Stimulated activated CD8-positive, alpha-beta memory T cell treated with anti-CD3 and anti-CD28 coated beads, Interleukin-15, amount 100 ng/mL, for 24 hours (primary cell): ENCODE measurements at places on chromosomes 7 and 10.

DNA sequence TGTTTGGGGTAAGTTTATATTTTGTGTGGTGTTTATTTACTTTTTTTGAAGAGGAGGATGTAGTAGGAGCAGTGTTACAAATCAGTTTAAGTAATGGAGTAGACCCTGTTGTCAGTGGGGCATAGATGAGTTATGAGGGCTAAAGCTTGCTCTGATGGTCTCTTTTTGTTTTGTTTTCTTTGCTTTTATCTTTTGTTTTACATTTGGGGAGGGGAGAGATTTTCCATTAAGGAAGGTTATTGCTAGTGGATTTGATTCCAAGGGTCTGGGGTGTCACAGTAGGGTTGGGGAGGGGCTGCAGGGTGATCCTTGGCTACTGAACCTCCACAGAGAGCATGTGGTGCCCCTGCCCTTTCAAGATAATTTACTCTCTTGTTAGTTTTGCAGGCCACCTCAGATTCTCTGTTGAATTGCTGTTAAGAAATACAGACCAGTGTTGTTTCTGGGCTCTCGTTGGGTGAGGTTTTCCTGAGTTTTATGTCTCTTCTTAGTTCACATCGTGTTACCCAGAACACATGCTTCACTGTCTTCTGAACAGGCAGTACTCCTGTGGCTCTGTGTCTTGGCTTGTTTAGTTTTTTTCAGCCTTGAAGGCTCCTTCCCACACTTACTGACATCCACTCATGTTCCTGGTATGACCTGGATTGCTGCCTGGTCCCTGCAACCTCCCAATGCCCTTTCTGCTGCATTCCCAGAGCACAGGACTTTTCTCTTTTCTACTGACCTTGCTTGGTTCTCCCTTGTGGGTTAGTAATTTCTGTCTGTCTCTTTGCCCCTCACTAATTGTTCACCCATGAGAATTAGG, 4.2 kb downstream of the KIFBP start:
- no peak for DNase-seq

GRCh38 chr10:3635697-3636096, 149.3 kb downstream of the KLF6 start:
- DNase-seq = no peak

DNA sequence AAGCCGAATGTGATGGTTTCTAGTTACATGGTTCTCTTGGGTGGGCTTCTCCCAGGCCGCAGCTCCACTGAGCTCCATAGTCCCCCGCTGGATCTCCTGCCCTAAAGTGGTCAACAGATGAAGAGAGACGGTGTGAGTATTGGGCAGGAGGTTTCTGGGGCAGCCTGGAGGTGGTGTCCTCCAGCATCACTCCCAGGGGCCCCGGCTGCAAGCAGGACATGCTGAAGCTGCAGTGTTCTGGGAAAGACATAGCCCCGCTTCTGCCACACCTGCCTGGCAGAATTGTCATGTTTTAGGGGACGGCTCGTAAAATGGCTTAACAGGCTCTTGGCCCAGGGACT, 40.4 kb downstream of the CALML3 start:
- DNase-seq = no peak

DNA sequence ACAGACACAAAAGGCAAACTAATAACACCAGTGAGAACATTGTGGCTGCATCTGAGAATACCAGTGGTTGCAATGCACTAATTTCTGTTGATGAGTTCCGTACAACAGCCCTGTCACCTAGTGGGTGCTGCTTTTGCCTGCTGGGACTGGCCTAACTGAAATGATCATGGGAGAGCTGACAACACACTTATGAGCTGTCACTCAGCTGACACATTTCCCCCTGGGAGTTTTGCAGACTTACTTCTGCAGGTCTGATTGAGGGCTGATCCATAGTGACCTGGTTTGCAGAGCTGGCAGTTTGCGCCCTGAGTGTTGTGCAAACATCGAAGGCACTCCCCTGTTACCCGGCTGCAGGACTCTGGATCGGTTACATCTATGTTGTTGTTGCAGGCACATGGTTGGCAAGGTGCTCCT, 60.6 kb upstream of the LAMB1 start:
- no peak for DNase-seq
